ENCODE measurements at places on chromosomes 7 and 10.

DNA sequence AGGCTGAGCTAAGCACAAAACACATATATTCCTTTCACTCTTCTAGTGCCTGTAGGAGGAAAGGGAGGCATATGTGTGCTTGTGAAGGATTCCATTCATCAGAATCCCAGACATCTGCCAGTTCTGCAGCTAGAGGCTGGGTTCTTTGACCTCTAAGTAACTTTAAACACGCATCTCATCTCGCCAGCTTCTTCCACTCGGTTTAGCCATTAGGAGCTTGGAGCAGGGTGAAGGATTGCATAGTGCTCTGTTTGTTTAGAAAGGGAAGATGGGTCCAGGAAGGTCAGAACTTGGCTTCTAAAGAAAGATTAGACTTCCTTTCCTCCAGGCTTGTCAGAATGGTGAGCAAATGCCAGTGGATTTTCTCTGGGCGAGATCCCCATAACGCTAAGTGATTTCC lies 43.6 kb downstream of the HK1 start:
- DNase-seq = no peak

DNA sequence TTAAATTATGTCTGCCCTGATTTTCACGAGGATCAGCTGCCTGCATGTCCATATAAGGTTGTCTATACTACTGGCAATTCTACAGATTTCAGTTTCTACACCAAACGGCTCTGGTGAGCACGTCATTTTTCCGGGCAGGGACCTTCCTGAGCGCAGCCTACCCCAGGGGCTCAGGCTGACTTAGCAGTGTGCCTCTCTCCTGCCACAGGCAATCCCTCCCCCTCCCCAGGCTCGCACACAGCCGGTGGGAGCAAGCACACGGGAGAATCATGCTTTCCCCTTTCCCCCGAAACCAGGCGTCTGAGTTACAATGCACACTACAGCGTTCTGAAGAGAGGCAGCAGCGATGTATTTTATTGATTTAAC lies 1.7 kb downstream of the KLF6 start:
- DNase-seq = peak; percentile 80

DNA sequence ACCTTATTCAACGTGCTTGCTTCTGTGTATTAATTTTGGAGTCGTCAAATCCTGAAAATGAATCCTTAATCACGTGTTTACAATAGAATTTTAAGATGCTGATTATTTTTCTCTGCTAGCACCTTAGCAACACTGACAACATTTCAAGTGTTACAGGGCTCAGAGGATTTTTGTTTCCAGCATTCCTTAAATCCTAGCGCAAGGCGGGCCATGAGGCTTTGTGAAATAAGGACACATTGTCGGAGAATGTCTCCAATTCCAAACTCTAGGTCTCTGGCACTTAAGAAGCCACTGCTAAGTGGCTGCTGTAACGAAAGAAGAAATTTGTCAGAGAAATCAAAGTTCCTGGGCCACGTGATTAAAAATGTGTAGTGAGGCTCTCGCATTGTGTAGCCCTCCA lies 390.9 kb upstream of the CELF2 start:
- DNase-seq = no peak

GRCh38 chr7:110153222-110153621 lies 937.7 kb upstream of the LRRN3 start:
- no peak for DNase-seq

GRCh38 chr10:110558041-110558440 lies 9.5 kb upstream of the SMC3 start:
- DNase-seq = no peak

- peak; percentile 23 for DNase-seq
Measured at GRCh38 chr7:157267516-157267915, 69.3 kb upstream of the DNAJB6 start.
